ENCODE measurements at places on chromosomes 7 and 10. TPM values are rescaled to one million over a fixed set of nuclear protein-coding genes. Genes with fewer than 3 reads are reported as not detected.

The SVOPL gene
- total RNA-seq, result not detected

The RNF148 gene
- 0.19 TPM for total RNA-seq

The CHN2 gene
- total RNA-seq, result 0.93 TPM

The TWIST1 gene
- 20.8 TPM for total RNA-seq

The INA gene
- 0.12 TPM for total RNA-seq

The ZNF107 gene
- total RNA-seq, result 1.9 TPM

The FKBP9 gene
- 178 TPM for total RNA-seq

The AMZ1 gene
- 0.06 TPM for total RNA-seq

The FAM25A gene
- total RNA-seq, result not detected
